ENCODE measurements at places on chromosomes 12 and 14. TPM values are rescaled to one million over a fixed set of nuclear protein-coding genes. Genes with fewer than 3 reads are reported as not detected.

- peaks cover 19% of the 10 kb centered on the region for H3K4me1 ChIP-seq
- H3K27ac ChIP-seq, result no peak overlapping the region
- no peak for DNase-seq
- H3K4me3 ChIP-seq, result no peak overlapping the region
- no peaks in the 10 kb centered on the region for H3K36me3 ChIP-seq
Observed at GRCh38 chr12:123019841-123020138, 39.3 kb downstream of the ARL6IP4 start.

GRCh38 chr12:2320841-2321240 is 268.1 kb downstream of the CACNA1C start:
- H3K27ac ChIP-seq, result no peak overlapping the region
- H3K27me3 ChIP-seq, result peaks cover 25% of the 10 kb centered on the region
- DNase-seq, result no peak
- no peaks in the 10 kb centered on the region for H3K36me3 ChIP-seq
- no peak overlapping the region for H3K4me3 ChIP-seq

DNA sequence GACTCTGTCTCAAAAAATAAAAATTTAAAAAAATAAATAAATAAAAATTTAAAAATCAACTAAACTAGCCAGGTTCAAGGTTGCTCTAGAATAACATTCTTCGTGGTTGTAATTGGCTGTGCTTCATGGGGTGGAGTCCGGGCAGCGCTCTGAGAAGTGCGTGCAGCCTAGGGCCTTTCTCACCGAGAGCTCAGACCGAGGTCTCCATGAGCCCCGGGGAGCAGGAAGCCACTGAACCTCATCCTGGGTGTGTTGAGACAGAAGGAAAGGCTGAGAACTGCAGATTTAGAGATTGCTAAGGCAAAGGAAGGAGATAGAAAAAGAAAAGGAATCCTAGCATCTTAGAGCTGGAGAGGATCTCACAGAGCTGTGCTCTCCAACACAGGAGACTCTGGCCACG is 14.7 kb downstream of the P2RX4 start:
- no peak for DNase-seq
- no peaks in the 10 kb centered on the region for H3K36me3 ChIP-seq
- peak overlapping the region; percentile 59 for H3K4me3 ChIP-seq

DNA sequence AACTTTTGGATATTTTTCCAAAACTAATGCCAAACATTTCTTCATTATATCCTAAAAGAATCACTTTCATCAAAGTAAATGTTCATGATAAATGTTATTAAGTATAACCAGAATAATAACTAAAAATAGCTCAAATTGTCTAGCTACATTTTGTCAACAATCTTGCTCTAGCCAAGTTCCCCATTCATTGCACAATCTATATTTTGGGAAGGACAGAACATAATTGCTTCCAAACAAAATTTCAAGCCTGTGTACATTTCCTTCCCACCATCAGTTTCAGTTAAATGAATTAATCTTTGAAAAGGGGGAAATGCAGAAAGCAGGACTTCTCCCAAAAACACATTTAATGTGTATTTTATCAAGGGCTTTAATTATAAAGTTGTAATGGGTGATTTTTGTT is 98.0 kb upstream of the PLEKHG7 start:
- peaks cover 16% of the 10 kb centered on the region for H3K36me3 ChIP-seq
- H3K4me1 ChIP-seq, result peaks cover 31% of the 10 kb centered on the region
- no peak for DNase-seq

- H3K36me3 ChIP-seq, result peaks cover 8% of the 10 kb centered on the region
- H3K27me3 ChIP-seq, result no peaks in the 10 kb centered on the region
- peaks cover 87% of the 10 kb centered on the region for H3K4me1 ChIP-seq
- no peak for DNase-seq
- peak overlapping the region; percentile 86 for H3K27ac ChIP-seq
Observed at GRCh38 chr14:61439779-61440418, 118.5 kb downstream of the PRKCH start.

DNA sequence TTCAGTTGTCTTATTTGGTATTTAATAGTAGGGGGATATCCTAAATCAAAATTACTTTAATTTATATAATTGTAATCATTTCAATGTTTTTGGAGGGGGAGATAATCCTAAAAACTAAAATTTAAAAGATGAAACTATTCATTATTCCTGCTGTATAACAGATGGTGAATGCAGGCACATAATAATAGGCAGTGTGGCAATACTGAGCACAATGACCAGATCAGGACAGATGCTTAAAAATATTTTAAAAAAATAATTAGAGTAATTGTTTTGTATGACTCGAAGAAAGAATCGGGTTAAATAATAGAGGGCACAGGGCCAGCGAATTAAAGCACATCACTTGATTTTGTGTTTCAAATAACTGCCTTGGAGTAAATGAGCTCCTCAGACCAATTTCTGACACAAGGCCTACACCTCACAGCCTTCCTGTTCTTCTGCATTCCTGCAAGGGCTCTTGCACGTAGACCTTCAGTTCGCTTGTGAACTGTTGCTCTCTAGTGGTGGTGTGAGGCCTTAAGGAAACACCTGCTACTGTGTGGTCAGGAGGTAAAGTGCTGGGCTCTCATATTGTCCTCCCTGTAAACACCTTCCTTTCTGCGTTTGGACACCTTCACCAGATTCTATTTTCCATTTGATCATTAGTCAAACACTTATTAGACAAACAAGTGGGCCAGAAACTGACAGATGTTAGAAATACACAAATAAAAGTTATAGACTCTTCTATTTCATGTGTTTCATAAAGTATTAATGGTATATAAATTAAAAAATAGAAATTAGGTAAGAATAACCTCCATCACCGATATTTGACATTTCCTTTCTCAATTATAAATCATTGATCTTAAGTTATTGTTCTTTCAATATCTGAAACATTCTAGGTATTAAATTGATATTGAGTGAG is 29.3 kb upstream of the KLRF1 start:
- H3K36me3 ChIP-seq, result peaks cover 4% of the 10 kb centered on the region
- no peaks in the 10 kb centered on the region for H3K27me3 ChIP-seq
- peaks cover 47% of the 10 kb centered on the region for H3K4me1 ChIP-seq
- peak overlapping the region; percentile 67 for H3K4me3 ChIP-seq
- peak overlapping the region; percentile 95 for H3K27ac ChIP-seq

GRCh38 chr14:82412545-82412944 is 878.9 kb upstream of the SEL1L start:
- H3K27ac ChIP-seq, result no peak overlapping the region
- H3K4me1 ChIP-seq, result no peaks in the 10 kb centered on the region
- no peak overlapping the region for H3K4me3 ChIP-seq
- DNase-seq, result no peak

DNA sequence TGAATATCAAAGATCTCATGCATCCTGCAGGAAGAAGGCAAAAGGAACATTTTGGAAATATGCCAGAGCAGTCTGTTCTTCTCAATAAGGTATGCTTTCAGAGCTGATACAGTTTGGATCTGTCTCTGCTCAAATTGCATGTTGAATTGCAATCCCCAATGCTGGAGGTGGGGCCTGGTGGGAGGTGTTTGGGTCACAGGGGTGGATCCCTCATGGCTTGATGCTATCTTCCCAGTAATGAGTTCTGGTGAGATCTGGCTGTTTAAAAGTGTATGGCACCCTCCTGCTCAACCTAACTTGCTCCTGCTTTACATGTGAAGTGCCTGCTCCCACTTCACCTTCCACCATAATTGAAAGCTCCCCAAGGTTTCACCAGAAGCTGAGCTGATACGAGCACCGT is 76.6 kb downstream of the RIN3 start:
- no peak for DNase-seq
- no peaks in the 10 kb centered on the region for H3K27me3 ChIP-seq
- peak overlapping the region; percentile 98 for H3K27ac ChIP-seq
- peaks cover 48% of the 10 kb centered on the region for H3K36me3 ChIP-seq
- H3K4me3 ChIP-seq, result peak overlapping the region; percentile 12

GRCh38 chr14:101705733-101706508 is 55.6 kb upstream of the PPP2R5C start:
- H3K4me3 ChIP-seq, result peak overlapping the region; percentile 69
- H3K27ac ChIP-seq, result peak overlapping the region; percentile 93
- H3K27me3 ChIP-seq, result peaks cover 6% of the 10 kb centered on the region
- H3K4me1 ChIP-seq, result peaks cover 40% of the 10 kb centered on the region

DNA sequence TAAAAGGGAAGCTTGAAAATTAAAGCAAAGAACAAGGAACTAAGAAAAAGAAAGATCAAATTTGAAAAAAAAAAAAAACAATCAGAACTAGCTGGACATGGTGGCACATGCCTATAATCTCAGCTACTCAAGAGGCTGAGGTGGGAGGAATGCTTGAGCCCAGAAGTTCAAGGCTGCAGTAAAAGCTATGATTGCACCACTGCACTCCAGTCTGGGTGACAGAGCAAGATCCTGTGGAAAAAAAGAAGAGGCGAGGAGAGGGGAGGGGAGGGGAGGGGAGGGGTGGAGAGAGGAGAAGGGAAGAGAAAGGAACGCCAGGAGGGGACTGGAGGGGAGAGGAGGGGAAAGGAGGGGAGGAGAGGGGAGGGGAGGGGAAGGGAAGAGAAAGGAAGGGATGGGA is 43.0 kb downstream of the EEA1 start:
- H3K4me1 ChIP-seq, result peaks cover 15% of the 10 kb centered on the region
- DNase-seq, result no peak
- peaks cover 22% of the 10 kb centered on the region for H3K36me3 ChIP-seq

- no peaks in the 10 kb centered on the region for H3K4me1 ChIP-seq
- no peak for DNase-seq
- no peak overlapping the region for H3K27ac ChIP-seq
Observed at GRCh38 chr12:21073129-21073528, 57.9 kb upstream of the SLCO1B1 start.

DNA sequence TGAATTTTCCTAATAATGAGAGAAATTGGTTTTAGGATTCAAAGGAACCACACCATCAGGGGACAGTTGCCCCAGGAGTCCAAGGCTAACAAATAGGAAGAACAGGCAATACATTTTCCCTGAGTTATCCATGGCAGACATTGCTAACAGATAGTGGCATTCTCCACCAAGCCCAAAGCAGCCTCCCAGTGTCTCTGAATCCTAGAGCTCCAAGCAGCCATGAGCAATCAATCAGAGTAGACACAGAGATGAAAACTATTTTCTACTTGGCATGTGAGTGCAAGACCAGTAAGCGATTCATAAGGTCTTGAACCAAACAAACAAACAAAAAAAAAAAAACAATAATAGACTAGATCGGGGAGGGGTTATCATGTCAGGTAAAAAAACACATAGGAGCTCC is 515.7 kb downstream of the MED13L start:
- DNase-seq, result no peak
- no peak overlapping the region for H3K27ac ChIP-seq
- no peaks in the 10 kb centered on the region for H3K4me1 ChIP-seq
- no peaks in the 10 kb centered on the region for H3K36me3 ChIP-seq
- peaks cover 3% of the 10 kb centered on the region for H3K27me3 ChIP-seq

DNA sequence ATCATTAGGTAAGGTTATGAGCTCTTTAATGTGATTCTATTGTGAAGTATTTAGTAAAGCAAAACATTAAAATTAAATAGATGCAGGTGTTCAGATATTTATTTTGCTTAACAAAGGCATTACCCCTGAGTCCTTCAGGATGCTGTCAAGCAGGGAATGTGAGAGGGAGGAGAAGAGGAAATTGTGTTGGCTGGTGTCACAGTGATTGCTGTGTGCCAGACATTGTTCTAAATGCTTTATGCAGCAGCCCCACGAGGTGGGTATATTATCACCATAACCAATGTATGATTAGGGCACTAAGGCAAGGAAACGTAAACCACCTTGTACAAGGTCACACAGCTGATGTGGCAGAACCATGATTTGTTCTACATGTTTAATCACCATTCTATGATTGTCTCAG is 80.1 kb downstream of the STAB2 start:
- H3K4me3 ChIP-seq, result no peak overlapping the region
- no peak overlapping the region for H3K27ac ChIP-seq
- no peaks in the 10 kb centered on the region for H3K36me3 ChIP-seq
- no peaks in the 10 kb centered on the region for H3K4me1 ChIP-seq

GRCh38 chr12:7039403-7039802 is 21.1 kb upstream of the C1S start:
- H3K4me3 ChIP-seq, result no peak overlapping the region
- no peak overlapping the region for H3K27ac ChIP-seq
- H3K4me1 ChIP-seq, result peaks cover 6% of the 10 kb centered on the region
- no peak for DNase-seq

DNA sequence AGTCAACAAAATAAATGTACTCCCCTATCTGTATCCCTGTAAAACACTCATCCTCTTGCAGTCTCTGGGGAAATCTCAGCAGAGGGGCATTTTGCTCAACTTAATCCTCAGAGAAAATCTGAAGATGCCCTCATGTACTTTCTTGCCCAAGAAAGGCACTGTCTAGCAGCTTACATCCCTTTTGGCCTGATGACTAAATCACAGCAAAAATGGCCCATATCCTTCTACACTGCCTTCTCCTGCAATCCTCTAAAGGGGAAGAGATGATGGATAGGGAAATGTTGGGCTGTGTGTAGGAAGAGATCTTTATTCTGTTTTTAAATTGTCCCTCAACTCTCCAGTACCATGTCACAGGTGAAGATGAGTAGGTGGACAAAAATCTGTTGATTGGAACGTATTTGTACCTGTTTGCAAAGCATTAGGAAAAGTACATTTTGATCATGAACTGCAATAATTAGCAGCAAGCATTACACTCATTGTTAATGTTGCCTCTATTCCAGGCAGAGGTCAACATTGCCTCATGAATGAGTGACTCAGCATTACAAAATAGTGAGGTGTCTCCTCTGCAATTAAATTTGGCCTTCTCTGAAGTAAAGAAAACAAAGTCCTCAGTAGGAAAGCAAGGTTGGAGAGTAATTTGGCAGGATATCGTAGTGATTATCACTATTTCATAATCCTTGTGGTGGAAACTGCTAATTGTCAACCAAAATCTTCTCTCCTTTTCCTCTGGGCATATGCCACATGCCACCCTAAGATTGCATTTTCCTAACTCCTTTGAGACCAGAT is 172.4 kb upstream of the CAND1 start:
- no peak overlapping the region for H3K27ac ChIP-seq
- no peaks in the 10 kb centered on the region for H3K36me3 ChIP-seq
- no peak overlapping the region for H3K4me3 ChIP-seq
- H3K27me3 ChIP-seq, result peaks cover 21% of the 10 kb centered on the region
- no peaks in the 10 kb centered on the region for H3K4me1 ChIP-seq

DNA sequence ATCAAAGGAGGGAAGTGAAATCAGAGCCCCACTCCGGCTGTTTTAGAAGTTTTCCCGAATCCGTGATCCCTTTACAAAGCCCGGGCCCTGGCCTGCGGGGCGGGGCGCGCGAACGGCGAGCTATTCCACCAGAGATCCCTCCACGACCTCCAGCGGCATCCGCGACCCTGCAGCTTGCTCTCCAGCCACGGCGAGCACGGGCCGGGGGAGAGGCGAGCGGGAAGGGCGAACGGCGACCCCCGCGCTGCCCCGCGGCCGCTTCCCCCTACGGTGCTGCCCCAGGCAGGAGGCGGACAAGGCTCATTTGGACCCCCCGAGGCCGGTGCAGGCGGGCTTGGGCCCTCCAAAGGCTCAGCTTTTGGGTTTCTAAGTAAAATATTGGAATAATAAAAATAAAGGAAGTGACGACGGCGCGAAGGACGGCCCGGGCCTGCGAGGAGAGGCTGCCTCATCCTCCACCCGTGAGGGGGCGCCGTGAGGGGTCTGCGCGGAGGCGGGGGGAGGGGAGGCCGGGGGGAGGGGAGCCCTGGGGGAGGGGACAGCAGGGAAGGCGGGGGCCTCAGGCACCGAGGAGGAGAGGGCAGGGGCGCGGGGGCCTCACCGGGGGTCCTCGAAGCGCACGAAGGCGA is 613 bp downstream of the SRSF9 start:
- H3K27ac ChIP-seq, result peak overlapping the region; percentile 95
- H3K4me3 ChIP-seq, result peak overlapping the region; percentile 89
- DNase-seq, result no peak
- peaks cover 15% of the 10 kb centered on the region for H3K36me3 ChIP-seq
- no peaks in the 10 kb centered on the region for H3K27me3 ChIP-seq
- H3K4me1 ChIP-seq, result peaks cover 44% of the 10 kb centered on the region

Gene CPNE8
- 9.2 TPM for total RNA-seq

Gene NTN4
- total RNA-seq, result not detected

Gene PLCZ1
- total RNA-seq, result not detected

Gene ERBB3
- not detected for total RNA-seq

Gene CEP83
- 37.8 TPM for total RNA-seq

Gene KRT79
- total RNA-seq, result not detected

Gene DHRS2
- 0.57 TPM for total RNA-seq
